Glomerular endothelial cell (primary cell): ENCODE measurements at places on chromosomes 11 and 22.

DNA sequence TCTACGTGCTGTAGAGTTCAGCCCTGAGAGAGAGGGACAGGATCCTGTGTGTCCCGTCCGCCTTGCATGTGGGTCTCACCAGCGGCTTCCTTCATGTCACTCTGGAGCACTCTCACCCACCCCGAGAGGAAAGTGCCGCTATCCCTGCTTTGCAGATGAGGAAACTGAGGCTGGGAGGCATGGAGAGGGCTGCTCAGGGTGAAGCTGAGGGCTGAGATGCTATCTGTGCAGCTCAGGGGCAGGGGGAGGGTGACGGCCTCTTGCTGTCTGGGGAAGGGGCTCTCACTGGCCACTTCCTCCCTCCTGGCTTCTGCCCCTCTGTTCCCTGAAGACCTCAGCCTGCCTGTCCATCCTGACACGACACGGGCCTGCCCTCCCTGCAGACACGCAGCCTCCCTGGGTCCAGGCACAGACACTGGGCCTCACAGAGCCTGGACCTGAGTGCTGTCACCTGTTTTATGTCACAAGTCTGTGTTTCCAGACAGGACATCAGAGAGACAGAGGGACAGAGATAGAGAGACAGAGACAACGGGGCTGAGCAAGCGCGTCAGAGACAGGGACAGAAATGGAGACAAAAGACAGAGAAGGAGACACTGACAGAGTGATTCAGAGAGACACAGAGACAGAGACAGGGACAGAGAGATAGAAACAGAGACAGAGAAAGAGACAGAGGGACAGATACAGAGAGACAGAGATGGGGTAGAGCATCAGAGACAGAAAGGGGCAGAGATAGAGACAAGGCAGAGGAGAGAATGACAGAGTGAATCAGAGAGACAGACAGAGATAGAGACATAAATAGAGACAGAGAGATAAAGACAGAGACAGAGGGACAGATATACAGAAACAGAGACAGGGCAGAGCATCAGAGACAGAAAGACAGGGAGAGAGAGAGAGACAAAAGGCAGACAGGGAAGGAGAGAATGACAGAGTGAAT lies 53.1 kb downstream of the MCM5 start:
- DNase-seq = no peak

DNA sequence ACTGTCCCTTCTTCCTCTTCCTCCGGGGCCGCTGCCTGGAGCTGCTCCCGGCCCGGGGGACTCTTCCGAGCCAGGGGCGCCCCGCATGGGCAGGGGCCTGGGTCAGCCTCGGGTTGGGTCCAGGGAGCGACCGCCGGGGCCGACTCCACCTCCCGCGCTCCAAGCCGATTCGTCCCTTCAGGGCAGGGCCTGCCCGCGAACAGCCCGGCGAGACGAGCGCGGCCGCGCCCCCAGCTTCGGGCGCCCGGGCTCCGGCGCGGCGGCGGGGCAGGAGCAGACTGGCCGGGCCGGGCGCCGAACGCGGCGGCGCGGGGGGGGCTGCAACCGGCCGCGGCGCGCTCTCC lies at the start of gene LARGE1:
Gene LARGE1 (minus strand): TSS at position 280 of the 344 bp plus-strand sequence.
- no peak for DNase-seq

DNA sequence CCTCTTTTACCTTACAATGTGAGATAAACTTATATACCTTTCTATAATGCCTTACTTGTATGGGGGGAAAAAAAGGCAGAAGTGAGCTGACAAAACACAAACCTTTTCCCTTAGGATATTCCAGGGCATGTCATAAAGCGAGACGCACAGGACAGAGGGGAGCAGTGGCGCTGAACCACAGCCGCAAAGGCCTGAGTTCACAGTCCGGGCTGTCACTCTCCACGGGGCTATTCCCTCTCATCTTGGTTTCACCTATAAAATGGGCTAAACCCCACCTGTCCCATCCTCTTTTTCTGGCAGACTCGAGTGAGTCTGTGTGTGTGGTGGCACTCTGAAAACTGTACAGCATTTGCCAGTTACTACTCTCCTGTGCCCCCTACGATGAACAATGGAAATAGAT lies 14.4 kb upstream of the FXYD2 start:
- DNase-seq = no peak

GRCh38 chr22:28480000-28480715 lies 199.5 kb downstream of the TTC28 start:
- no peak for DNase-seq

- no peak for DNase-seq
Measured at GRCh38 chr11:76662656-76663485, 7.7 kb downstream of the LRRC32 start.

DNA sequence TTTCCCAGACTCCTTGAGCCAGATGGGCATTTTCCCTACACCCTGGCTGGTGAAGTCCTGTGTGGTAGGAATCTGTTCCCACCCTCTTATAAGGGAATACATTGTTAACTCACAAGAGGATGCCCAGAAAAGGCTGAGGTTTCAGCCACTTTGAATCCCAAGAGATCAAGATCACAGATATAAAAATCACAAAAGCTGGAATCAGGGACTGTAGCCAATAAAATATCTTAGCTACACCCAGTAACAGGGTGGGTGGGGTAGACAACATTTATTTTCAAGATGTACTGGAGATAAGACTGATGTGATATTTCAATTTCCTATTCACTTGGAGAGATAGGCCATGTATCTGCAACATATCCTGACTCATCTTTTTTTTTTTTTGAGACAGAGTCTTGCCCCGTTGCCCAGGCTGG lies 50.3 kb downstream of the COPB1 start:
- no peak for DNase-seq

DNA sequence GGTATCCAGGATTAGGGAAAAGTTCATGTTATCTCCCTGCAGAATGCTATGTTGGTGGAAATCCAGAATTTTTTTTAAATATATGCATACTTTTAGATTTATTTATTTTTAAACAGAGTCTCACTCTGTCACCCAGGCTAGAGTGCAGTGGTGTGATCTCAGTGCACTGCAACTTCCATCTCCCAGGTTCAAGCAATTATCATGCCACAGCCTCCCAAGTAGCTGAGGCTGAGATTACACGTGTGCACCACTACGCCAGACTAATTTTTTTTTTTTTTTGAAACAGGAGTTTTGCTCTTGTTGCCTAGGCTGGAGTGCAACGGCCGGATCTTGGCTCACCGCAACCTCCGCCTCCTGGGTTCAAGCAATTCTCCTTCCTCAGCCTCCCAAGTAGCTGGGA lies 2.6 kb downstream of the PACSIN2 start:
- no peak for DNase-seq

GRCh38 chr11:66111158-66111557 lies 41.1 kb downstream of the PACS1 start:
- DNase-seq = no peak

GRCh38 chr22:49213731-49214352 lies 613.8 kb downstream of the BRD1 start:
- DNase-seq = no peak

GRCh38 chr11:110947096-110947495 lies 234.9 kb upstream of the ARHGAP20 start:
- no peak for DNase-seq

- no peak for DNase-seq
Measured at GRCh38 chr11:68998390-68998911, 14.6 kb downstream of the MRGPRF start.

DNA sequence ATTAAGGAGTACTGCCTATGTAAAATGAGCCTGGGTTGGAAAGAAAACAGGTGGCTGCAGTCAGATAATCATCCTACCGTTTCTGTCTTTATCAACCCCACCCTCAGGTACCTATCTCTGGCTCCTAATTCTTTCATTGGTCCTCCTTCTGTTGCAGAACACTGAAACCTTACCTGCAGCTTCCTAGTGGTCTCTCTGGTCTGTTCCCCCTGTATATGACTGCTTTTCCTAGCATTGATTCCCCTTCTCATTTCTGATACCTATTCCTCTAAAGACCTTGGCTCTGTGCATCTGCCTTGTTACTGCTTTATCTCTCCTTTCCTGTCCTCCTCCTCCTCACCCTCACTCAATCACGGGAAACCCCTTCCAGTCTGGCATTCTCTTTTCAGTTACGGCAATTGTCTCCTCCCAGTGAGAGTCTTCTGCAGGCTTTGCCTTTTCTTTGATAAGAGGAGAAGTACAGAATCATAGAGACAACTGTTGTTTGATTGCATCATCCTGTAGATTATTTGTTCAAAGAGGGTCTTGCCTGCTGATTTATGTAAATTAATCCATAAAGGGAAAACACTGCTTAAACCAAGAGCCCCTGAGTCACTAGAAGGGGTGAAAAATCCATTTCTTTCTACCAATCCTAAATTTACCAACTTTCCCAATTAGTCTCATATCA lies 301.2 kb downstream of the AASDHPPT start:
- no peak for DNase-seq

DNA sequence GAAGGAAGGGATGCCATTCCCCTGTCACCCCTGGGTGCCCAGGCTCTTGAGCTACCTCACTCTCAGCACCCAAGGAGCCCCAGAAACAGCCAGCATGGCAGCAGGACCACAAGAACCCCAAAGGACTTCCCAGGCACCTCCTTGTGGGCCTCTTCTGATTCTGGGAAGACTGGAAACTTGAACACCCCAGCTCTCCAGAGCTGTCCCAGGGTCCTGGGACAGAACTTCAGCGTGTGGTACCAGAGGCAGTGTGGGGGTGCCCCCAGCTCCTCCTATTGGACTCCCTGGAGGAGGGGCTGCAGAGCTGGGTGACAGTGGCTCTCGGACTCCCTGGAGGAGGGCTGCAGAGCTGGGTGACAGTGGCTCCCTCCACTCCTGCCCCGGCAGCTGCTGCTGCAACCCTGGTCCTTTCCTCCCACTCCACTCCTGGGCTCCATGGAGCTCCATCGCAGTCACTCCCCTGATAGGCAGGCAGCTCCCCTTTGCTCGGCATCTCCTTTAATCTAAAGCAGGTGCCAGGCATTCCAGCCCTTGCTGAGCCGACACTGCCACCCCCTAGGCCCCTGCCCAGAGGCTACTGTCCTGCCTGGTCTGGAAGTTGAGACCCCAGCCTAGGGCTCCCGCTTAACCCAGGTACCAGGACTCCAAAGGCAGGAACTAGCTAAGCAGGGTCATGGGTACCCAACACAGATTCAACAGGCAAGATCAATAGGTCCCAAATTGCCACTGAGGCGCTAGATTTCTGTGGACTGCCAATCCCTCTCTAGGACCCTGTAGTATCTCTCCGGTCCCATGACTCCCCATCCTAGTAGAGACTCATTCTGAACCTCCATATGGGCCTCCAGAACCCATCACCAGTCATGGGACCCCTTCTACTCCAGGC lies 2.7 kb downstream of the BCL9L start:
- no peak for DNase-seq

DNA sequence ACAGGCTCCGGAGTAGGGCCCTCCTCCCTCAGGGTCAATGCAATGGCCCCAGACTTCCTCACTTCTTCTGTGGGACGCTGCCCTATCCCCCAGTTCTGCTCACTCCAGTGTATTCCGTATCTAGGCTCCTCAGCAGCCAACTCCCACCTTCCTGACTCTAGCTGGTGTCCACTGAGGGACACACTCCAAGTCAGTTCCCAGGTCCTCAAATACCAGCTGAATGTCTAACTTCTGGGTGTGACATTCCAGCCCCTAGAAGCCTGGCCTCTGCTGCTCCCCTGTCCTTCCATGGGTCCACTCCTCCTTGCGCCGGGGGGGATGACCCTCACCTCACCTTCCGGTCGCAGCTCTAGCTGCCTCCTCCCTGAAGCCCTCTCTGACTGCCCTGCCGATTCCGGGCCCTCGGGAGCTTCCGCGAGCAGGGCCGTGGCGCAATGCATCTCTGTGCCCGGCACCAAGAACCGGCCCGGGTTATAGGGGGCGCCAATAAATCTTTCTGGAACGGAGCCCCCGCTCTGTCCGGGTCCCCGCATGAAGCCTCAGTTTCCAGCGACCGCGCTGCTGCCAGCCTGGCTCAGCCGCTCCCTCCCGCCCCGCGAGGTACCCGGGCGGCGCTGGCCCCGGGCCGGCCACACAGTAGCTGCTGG lies 15.4 kb downstream of the BAD start:
- no peak for DNase-seq

GRCh38 chr22:26547426-26547825 lies 35.2 kb upstream of the TFIP11 start:
- no peak for DNase-seq

- DNase-seq = no peak
Measured at GRCh38 chr11:120956710-120957495, 67.0 kb upstream of the TBCEL start.

- DNase-seq = no peak
Measured at GRCh38 chr11:44954051-44954906, 3.6 kb upstream of the TP53I11 start.

- no peak for DNase-seq
Measured at GRCh38 chr11:6251990-6252473, 7.6 kb upstream of the CCKBR start.

DNA sequence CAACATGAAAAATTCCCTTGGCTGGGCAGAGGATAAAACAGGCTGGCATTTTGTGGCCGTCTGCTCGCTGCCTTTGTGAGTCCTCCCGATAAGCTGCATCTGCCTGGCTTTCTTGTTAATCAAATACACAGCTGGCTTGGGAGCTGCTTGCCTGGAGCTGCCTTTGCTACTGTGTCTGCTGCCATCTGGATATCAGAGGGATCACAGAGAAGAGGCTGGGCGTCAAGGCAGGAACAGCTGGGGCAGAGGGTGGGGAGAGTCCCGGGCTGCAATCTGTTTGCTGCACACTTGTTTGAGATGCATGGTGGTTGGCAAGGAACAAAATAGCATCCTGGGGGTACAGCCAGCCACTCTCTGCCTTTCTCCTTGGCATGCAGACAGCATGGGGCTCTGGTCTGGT lies 36.0 kb downstream of the COMMD9 start:
- no peak for DNase-seq

GRCh38 chr11:79431535-79431934 lies 9.3 kb downstream of the TENM4 start:
- no peak for DNase-seq

DNA sequence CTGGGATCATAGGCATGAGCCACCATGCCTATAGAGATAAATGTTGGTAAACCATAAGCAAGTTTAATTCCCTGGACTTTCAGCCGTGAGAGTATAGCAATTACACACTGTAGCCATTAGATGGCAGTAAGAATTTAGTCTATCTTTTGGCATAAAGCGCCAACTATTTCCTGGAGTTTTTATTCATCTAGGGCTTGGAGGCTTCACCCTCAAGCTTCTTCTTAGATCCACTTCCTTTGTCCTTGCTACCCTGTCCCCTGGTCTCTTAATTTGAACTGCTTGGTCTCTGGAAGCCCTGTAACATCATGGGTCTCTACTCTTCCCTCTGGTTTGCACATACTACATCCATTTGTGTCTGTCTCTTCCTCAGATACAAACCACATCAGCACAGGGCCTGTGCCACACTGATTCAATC lies 38.2 kb downstream of the OR10A6 start:
- DNase-seq = peak; percentile 54
